ENCODE measurements at places on chromosomes 5 and 9.

- no peak for DNase-seq
Measured at GRCh38 chr5:36602704-36603321, 3.6 kb upstream of the SLC1A3 start.

GRCh38 chr9:4850603-4851310, 58.0 kb downstream of the RCL1 start:
- DNase-seq = no peak

GRCh38 chr9:93139365-93140182, 5.5 kb upstream of the NINJ1 start:
- no peak for DNase-seq

GRCh38 chr9:134029248-134030226, 4.3 kb downstream of the BRD3OS start:
- DNase-seq = no peak

DNA sequence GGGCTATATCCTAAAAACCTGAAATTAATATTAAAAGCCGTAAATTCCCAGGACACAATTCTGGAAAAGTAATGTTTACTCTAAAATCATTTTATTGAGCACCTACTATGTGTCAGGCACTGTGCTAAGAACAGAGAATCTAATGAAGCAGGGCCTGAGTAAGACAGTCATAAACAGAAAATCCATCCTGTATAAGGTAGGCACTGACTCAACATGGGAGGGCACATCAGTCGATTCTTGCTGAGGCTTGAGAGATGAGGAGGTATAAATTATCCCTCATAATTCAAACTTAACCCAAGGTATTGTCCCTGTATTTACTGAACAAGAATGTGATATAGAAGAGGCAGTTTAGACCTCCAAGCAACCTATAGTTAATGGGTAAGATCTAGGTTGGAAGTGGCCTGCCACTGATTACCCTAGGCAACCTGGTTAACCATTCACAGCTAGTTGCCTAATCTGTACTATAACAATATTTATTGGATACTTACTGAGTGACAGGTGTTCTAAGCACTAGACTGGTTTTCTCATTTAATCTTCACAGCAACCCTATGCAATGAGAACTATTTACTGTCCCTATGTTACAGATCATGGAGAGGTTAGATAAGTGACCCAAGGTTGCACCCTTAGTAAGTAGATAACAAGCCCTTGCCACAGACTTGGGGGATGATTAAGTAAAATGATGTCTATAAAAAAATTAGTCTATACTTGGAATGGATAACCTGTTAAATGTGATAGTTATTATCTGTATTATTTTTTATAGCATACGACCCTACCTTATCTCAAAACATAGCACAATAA, 317.7 kb downstream of the PDE4D start:
- DNase-seq = no peak

GRCh38 chr5:95102687-95103086, 182.2 kb downstream of the MCTP1 start:
- no peak for DNase-seq

DNA sequence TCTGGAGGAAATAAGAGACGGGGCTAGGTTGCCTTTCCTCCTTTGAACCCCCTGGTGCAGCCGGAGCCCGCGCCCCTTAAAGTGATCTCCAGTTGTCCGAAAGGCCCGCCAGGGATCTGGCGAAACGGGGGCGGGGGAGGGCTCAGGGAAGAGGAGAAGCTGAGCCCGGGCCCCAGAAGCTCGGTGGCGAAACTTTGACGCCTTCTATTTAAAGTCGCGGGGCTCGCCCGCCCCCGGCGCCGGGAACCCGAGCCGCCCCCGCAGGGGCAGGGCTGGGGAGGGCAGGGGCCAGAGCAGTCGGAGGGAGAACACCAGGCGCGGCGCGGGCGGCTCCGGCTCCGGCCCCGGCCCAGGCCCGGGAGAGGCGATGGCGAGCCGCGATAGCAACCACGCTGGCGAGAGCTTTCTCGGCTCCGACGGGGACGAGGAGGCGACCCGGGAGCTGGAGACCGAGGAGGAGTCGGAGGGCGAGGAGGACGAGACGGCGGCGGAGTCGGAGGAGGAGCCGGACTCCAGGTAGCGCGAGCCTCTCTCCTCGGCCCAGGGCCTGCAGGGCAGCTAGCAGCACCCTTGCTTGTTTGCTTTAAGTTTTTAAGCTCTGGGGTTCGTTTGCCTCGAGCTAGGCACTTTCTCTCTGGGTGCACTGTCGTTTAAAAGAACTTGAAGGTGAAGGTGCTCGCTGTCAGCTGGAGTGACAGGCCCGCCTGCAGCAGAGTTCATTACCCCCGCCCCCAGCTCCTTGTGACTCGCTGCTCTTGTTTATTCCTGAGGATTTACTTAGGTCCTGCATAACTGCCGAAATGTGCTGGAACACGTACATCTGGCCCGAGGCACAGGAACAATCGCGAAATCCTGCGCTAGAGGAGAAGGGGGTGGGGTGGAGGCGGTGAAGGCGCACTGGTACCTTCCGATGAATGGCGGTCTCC, at the start of gene CMYA5:
Gene CMYA5 (plus strand): TSS at position 296 of the 926 bp plus-strand sequence. CDS start 72 bp downstream, at position 368.
- DNase-seq = no peak

DNA sequence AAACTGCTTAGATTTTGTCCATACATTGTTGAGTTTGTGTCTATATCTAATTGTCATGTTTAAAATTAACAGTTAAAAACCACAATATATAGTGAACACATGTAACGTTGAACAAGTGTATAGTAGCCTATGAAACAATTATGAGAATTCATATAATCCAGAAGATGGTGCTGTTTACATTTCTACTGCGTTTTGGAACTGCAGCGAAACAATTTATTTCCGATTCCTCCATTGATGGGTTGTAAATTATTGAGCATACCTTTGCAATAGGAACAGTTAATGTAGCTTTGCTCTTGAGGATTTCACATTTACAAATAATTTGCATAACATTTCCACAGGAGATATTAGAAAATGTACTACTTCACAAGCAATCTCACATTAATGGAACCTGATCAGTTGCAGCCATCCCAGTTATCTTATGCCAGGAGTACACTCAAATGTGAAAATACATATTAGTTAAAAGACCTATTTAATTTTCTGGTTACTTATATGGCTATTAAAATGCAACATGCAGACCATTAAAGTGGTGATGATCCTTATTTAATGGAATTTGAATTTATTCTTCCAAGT, 411.8 kb downstream of the CDH10 start:
- no peak for DNase-seq

Data from activated naive CD4-positive, alpha-beta T cell treated with anti-CD3 and anti-CD28 coated beads, Interleukin-2, amount 50 U/mL, for 72 hours (primary cell).